ENCODE measurements at places on chromosomes 11 and 22.

DNA sequence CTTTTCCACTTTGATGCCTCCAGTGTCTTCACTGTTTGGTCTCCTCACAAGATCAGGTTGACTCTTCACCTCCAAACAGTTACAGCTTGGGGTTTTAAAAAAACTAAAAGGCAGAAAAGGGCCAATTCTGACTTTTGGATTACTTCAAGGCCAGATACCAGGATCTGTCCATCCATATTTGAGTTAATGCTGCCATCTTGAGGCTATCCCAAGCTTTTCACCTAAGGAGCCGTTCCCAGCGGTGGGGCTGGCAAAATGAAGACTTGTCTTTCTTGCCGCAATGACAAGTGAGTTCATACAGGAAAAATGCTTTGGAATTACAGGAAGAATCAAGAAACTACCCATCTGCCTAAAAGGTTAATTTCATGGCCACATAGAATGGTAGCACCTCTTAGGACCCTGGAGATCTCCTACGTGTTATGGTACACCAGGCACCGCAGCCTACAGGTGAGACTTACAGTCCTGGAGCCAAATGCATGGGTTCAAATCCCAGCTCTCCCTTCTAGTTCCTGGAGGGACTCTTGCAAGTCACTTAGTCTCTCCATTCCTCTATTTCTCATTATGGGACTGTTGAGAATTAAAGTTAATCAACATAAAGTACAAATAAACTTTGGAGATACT is 6.0 kb upstream of the OR5B21 start:
- DNase-seq: no peak

GRCh38 chr22:41966607-41967240 is 2.5 kb upstream of the SEPTIN3 start:
- peak; percentile 53 for DNase-seq

GRCh38 chr11:67371189-67371910 is 2.0 kb downstream of the CLCF1 start:
- DNase-seq: peak; percentile 37

- DNase-seq: no peak
Measured at GRCh38 chr22:49334976-49335375, 492.7 kb downstream of the BRD1 start.

DNA sequence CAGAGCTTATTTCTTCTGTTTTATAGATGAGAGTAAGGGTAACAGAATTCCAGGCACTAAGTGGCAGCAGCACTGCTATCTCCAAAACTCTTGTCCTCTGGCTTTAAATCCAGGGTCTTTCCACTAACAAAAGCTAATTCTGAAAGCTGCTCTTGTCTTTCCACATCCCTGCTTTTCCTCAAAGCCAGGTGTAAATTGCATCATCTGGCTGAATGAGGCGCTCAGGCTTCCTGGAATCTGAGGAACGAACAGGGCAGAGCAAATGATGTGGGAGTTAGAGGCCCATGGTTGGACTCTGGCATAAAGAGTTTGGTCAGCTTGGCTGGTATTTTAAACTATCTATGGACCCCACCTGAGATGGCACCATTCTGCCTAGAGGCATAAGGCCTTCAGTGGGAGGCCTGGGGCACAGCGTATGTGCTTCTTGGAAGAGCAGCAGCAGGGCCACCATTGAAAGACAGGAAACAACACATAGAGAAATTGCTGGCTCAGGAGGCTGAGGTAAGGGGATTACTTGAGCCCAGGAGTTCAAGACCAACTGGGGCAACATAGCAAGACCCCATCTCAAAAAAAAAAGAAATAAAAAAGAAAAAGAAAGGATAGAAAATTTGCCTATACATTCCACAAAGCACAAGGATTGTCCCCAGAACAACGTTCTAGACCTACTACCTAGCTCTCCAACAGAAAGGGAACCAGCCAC is 1.9 kb downstream of the KCNJ5 start:
- no peak for DNase-seq

DNA sequence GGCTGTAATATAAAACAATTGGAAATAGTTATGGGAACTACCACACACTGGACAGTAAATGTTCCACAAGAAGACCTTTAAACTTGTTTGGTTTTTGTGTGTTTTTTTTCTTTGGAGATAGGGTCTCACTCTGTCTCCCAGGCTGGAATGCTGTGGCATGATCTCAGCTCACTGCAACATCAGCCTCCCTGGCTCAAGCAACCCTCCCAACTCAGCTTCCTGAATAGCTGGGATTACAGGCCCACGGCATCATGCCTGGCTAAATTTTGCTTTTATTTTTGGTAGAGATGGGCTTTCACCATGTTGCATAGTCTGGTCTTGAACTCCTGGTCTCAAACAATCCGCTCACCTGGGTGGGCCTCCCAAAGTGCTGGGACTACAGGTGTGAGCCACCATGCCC is 121.0 kb downstream of the MPPED2 start:
- DNase-seq: no peak

- peak; percentile 55 for DNase-seq
Measured at GRCh38 chr11:44600839-44601383, 35.4 kb downstream of the CD82 start.

GRCh38 chr11:8800520-8801110 is 110.4 kb upstream of the AKIP1 start:
- DNase-seq: no peak

- DNase-seq: no peak
Measured at GRCh38 chr22:29668673-29669072, 51.1 kb upstream of the CABP7 start.

GRCh38 chr11:121321614-121322243 is 29.2 kb downstream of the SC5D start:
- peak; percentile 26 for DNase-seq

DNA sequence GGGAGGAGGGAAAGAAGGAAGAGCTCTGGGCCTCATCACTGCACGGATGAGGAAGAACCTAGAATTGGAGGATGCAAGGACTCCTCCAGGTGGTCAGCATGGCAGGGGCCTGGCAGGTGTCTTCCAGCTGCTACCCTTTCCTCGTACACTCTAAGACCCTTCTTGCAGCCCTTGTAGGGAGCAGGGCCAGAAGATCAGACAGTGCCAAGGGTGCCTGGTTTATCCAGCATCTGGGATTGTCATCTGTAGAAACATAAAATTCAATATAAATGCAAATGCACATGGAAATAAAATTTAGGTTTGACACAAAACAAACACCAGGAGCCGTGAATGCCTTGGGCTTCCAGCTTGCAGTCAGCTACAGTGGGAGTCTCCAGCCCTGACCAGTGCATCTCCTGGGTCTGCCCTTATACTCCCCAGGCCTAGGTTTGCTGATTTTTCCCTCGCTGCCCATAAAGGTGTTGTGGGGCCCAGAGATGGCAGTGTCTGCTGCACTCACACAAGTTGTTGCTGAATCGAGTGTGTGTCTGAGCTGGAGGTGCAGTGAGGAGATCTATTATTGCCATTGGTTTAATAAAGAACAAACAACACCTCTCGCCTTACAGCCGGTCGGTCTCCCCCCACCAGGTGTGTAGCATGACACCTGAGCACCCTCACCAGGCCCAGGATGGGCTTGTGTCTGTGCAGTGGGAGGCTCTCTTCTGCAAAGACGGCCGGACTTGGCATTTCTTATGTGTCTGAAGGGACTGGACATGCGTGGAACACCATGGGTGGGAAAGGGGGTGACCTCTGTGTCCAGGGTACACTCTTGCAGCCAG is 87.1 kb downstream of the BCR start:
- DNase-seq: no peak

DNA sequence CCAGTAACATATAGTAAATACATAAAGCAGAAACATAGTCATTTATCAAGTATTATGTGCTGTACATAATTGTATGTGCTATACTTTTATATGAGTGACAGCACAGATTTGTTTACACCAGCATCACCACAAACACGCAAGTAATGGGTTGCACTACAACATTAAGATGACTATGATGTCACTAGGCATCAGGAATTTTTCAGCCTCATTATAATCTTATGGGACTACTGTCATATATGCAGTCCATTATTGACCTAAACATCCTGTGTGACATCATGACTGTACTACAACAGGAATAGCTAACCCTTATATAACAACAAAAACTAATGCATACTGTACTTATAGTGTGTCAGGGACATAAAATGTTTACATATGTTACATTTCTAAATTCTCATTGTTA is 50.2 kb upstream of the IZUMO1R start:
- DNase-seq: no peak

DNA sequence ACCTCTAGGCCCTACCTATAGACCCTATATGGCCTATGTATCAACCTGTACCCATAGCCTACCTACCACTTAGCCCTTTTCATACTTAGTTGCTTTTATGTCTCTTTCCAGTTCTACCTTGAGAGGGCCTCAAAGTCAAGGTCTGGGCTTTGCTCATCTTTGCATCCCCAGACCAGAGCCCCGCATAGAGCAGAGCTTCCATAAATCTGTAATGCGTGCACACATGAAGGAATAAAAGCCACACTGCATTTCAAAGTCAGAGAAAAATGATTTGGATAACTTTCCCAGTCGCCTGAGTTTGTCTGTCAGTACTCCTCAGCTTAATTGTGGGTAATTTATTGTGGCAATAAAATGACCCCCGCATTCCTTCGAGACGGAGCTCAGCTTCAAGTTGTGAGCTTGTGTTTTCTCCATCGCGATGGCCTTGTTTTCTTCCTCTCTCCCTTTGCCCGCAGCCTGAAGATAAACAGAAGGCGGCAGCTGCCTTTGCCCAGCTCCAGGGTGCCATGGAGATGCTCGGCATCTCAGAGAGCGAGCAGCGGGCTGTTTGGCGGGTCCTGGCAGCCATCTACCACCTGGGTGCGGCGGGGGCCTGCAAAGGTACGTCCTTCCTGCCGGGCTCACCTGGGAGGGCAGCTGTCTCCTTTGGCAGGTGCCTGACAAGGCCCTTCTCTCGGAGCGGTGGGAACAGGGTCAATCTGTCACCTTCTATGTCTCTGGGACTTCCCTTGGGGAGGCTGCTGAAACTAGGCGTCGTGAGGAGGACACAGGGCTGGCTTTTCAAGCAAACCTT is 55.7 kb downstream of the MYO18B start:
- no peak for DNase-seq

DNA sequence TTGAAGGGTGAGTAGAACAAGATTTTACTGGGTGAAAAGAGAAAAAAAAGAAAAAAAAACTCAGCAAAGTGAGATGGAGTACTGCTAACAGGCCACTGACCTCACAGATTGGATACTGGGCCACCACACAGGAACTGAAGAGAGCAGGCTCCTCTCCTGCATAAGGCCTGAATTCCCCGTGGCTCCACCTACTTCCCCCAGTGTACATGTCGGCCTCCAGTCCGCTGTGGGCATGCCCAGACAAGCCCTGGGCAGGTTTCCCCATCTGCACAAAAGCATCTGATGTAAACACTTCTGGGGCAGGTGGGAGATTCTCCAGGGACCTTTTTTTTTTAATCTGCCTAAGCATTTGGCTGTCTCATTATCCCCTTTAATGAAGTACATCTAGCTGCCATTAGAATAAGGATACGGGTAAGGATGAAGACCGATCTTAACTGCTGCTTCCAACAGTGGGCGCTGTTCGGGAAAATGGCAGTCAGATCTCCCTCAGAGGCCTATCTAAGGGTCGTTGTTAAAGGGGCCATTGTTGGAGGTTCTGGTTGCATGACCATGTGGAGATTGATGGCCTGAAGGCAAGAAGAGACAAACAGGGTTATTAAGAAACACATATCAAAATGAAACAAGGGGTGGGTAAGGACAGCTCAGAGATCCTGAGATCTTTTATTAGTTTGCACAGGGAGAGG is 48.5 kb downstream of the MS4A13 start:
- no peak for DNase-seq

GRCh38 chr22:29704528-29705285 is 15.1 kb upstream of the CABP7 start:
- DNase-seq: no peak

DNA sequence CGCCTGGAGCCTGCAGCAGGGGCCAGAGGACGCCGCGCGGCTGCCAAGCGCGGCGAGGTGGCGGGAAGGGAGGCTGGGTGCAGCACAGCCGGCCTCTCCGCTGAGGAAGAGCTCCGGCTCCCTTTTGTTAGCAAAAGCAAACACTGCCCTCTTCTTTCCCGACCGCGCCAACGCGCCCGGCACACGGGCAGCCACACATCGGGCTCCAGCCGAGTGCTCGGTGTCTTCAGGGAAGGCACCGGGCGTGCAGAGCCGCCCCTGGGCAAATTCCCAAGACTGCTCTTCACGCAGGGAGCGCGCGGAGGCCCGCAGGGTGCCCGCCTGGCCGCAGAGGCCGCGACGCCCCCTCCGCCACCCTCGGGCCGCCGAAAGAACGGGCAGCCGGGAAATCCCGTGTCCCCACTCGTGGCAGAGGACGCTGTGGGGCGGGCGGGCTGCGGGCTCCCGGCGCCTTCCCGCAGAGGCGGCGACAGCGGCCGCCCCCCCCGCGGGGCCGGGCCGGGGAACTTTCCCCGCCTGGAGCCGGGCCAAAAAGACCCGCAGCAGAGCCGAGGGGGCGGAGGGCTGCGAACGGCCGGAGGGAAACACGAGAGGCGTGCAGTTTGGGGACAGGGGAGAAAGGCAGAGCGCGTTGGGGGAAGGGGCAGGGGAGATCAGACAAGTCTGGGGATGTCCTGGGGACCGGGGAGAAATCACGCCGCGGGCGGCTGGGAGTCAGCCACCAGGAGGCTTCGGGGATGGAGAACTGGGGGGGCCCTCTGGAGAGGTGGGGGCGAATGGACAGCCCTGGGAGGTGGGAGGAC is 931 bp downstream of the CADM1 start:
- DNase-seq: peak; percentile 3

GRCh38 chr11:2888266-2888968 is 2.8 kb upstream of the CDKN1C start:
- DNase-seq: peak; percentile 79

- no peak for DNase-seq
Measured at GRCh38 chr22:43409046-43409445, 2.8 kb upstream of the MPPED1 start.

DNA sequence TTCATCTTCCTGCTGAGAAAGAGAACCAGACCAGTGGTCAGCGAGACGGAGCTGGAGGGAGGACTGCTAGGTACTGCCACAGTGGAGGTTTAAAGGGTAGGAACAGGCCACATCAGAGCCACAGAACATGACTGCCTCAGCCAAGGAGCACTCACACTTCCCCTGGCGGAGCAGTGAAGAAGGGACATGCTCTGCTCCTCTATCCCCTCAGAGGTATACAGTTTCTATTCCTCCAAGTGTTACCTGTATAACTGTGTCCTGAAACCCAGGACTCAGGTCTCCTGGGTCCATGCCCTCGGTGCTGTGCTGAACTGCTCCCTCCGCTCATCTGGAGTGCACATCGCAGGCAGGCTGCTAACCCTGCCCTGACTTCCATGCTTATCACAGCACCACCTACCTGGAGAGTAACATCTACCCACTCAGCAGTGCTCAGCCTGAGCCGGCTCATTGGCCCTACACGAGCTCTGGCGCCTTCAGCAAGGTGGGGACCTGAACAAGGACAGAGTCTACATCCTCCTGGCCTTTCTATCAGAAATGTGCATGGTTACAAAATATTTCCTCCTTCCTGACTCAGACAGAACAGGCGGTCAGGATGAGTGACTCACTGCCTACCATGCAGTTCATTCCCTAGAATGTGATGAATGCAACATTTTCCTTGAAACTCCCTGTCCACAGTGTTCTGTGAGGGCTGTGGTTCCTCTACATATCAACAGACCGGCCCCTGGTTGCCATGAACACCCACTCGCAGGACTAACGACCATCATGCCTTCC is 52.9 kb downstream of the C11orf58 start:
- peak; percentile 42 for DNase-seq

All from CD4-positive, alpha-beta T cell treated with Interferon gamma for 1 hour (primary cell).